Right renal cortex interstitium (tissue), 3 donors: ENCODE measurements at places on chromosomes 1 and 21. TPM values are rescaled to one million over a fixed set of nuclear protein-coding genes. Genes with fewer than 3 reads are reported as not detected.

The CLCNKB gene
- 68.8 TPM for polyA plus RNA-seq

DNA sequence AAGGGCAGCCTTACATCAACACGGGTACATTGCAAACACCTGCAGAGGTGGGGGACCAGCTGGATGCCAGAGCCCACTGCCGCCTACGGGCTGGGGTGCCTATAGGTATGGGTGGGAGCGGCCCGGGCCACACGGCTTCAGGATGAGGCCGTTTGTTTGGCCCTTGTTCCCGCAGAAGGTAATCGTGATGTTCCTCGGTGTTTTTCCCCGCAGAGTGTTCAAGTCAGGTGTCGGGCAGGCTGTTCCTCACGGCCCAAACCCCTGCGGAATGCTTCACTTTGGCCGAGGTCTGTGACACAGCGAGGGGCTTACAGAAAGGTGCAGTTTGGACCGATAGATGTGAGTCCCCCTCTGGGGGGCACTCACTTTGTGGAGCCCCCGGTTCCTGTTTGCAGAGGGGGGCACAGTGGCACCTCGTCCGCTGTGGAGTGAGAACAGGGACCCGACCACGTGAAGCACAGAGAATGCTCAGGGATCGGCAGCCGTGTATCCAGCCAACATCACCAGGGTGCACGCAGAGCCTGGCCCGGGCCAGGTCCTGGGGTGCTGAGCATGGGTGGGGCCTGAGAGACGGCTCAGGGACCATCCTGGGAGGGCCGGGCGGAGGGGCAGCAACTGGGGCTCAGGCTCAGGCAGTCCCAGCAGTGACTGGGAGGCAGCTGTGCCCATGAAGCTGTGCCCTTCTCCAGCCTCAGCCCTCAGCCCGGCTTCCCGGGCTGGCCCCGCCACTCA is 453 bp upstream of the TTLL10 start:
- DNase-seq, result no peak

- DNase-seq, result no peak
These were observed 38.2 kb downstream of the URB2 start for GRCh38 chr1:229664133-229664689.

DNA sequence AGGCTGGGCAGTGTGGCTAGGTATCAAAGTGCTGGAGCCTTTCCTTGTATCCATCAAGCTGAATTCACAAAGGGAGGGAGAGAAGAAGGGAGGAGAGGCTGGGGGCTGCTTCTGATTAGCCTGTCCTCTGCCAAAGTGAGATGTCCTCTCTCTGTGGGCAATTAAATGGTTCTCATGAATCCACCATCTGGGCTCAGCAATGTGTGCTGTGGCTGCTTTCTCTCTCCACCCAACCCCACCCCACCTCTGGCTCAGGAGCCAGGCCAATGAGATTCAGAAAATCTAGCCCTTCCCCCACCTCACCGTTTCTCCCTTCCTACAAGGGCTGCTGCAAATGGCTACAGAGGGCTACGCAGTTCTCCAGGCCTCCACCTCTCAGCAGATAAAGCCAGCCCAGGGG is 154.6 kb downstream of the TENT5C start:
- no peak for DNase-seq

The PLPP3 gene
- 129 TPM for polyA plus RNA-seq

DNA sequence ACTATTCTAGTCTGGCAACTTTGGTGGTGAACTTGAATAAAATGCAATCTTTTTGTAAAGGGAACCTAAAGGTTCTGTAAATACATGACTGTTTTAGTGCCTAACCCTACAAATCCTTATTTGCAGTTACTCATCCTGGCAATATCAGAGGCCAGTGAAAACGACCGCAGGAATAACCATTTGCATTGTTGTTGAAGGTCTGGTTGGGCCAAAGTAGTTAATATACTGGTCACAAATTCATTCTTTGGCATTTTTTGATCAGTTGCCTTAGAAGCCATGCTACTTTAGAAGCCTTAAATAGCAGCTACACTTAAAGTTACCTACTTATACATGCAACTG is 93.7 kb downstream of the AHCTF1 start:
- DNase-seq, result no peak

The F5 gene
- 1.6 TPM for polyA plus RNA-seq

- DNase-seq, result no peak
These were observed 145.6 kb upstream of the NFIA start for GRCh38 chr1:60936591-60937342.

GRCh38 chr1:43836267-43836951 is 97.2 kb upstream of the ARTN start:
- DNase-seq, result peak; percentile 32

GRCh38 chr21:45531393-45532215 is 10.6 kb downstream of the SLC19A1 start:
- DNase-seq, result no peak

The UMODL1 gene
- not detected for polyA plus RNA-seq

The CMPK1 gene
- 85.5 TPM for polyA plus RNA-seq

GRCh38 chr21:42094811-42095210 is 23.7 kb downstream of the UMODL1 start:
- DNase-seq, result no peak

GRCh38 chr1:1782399-1783221 is 4.3 kb upstream of the NADK start:
- no peak for DNase-seq

- no peak for DNase-seq
These were observed 22.6 kb downstream of the TNNT2 start for GRCh38 chr1:201354901-201355295.

The RHEX gene
- 3.4 TPM for polyA plus RNA-seq

DNA sequence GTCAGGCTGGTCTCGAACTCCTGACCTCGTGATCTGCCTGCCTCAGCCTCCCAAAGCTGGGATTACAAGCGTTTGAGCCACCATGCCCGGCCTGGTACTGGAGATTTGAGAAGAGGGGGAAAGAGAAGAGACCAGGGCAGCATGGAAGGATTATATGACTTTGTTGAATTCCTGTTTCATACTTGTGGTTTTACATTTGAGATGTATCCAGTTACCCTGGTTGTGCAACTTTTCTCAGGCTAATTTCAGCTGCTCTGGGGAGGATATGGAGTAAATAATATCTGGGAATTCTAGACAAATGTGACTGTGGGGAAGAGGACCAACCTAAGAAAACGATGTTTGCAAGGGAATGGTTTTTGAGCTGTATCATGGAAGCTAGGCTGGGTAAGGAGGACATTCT is 89.5 kb upstream of the GREM2 start:
- DNase-seq, result no peak

- no peak for DNase-seq
These were observed 2.9 kb upstream of the PRDX6 start for GRCh38 chr1:173474097-173474779.

DNA sequence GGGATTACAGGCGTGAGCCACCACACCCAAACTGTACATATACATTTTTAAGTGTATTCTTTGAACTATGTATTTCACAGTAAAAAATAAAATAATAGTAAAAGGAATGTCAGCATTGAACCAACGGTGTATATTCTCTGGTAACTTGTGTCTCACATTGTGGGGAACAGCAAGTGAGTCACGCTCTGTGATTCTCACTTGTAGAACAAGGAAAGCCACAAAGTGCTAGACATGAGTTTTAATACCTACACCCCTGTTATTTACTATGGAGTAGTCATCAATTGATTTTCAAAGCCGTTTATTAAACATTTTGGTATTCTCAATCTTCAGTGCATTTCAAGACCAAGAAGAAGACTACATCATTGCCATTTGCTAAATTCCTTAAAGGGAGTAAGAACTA is 197.2 kb downstream of the GPATCH2 start:
- no peak for DNase-seq

DNA sequence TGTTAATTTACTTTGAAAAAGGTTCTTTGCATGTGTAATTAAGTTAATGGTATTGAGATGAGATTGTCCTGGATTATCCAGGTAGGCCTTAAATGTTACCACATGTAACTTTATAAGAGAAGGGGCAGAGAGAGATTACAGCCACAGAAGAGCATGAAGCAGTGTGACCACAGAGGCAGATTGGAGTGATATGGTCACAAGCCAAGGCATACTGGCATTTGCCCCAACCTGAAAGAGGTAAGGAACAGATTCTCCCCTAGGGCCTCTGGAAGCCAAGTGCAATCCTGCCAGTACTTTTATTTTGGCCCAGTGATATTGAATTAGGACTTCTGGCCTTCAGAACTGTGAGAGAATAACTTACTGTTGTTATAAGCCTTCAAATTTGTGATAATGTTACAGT is 23.0 kb downstream of the RNF2 start:
- DNase-seq, result no peak

DNA sequence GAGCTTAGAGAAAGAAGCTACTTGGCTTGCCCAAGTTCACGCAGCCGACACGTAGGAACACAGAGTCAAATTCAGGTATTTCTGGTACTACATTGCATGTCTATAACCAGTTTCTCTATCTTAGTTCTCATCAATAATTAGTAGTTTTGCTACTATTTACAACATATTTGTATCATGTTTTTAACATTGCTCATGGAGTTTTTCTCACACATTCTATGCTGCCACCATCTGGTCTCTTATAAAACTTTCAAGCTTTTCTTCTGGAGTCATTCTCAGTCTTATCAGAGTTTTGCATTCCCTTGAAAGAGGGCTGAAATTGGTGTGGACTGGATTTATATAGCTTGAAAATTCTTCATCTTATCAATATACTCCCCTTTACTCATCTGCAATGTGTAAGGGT is 118.8 kb upstream of the PALMD start:
- DNase-seq, result no peak

- no peak for DNase-seq
These were observed 107.6 kb downstream of the ETS2 start for GRCh38 chr21:38913120-38913892.

DNA sequence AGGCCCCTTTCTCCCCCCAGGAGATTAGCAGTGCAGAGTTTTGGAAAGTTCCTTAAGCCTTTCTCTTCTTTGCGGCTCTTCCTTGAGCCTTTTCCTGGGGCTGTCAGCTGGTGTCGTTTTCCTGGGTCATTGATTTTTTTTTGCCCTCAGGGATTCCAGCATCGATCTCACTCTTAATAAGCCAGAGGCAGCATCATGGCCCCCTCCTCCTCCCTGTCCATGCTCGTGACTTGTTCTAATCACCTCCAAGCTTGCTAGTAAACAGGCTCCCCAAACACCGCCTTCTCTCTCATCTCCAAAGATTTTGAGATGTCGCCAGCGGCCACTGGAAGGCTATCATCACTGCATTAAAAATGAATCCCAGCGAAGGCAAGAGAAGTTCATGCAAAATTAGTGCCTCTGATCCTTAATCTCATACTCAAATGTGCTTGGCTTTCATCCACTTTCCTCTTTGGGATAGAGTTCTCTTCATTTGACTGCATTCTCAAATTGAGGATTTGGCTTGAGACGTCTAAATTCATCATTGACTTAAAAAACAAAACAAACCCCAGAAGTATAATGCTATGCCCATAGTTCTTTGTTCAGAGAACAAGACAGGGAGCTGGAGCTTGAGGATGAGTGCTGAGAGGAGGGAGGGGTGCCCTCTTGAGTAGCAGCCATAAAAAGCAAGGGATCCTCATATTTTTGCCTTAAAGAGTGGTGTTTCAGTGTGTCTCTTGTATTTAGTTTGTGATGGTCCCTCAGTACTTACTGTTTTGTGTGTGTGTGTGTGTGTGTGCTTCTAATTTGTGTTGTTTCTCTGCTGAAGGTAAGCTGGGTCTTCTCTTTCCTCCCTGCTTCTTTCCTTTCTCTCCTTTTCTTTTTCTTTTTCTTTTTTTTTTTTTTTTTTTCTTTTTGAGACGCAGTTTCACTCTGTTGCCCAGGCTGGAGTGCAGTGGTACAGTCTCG is 3.2 kb downstream of the EVA1C start:
- no peak for DNase-seq

DNA sequence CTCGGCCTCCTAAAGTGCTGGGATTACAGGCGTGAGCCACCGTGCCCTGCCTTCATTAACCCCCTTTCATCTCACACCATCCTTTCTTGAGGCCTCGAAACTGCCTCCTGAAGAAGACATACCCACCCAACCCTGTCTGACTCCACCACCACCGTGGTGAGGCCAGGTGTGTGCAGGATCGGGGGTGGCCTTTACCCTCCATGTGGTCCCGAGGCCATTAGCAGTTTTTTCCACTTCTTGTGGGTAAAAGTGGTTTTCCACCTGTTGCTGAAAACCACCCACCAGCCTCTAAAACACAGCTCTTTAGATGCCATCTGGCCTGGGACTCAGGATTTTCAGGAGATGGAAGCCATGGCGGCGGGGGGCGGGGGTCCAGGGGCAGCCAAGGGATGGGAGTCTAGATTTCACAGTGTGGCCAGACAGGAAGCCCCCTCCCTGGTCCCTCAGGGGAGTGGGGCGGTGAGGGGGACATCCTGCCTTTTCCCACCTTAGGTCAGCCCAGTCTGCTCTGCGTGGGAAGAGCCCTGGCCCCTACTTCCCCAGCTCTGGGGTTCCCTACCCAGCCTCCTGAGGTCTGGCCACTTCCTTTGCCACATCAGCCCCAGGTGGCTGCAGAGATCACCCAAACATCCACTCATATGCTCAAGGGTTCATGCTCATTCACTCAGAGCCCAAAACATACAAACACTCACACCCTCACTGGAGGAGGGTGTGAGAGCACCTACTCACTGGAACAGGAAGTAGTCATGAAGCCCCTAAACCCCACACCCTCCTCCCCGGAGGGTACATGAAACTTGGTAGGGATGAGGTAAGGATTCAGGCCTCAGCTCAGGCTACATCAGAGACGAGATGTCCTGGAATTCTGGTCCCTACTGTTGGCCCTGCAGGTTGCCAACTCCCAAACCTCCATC is 2.3 kb downstream of the FGR start:
- no peak for DNase-seq

GRCh38 chr1:116667078-116667574 is 407 bp downstream of the IGSF3 start:
- DNase-seq, result no peak

DNA sequence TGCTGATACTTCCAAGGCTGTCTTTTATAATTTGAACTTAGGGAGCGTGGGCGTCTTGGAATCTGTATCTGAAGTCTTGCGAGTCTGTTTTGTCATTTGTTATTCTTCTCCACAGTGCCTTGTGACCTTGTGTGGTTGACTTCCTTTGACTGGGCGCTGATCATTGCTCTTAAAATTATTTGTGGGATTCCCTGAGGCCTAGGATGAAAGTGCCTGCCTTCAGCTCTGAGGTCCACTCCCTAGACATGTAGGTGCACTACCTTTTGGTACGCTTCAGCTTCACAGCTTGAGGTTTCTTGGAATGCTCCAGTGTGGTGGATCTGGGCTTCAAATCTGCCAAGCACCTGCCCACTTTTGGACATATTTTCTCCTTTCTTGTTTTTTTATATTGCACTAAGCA is 50.2 kb upstream of the IGSF5 start:
- DNase-seq, result no peak

GRCh38 chr1:101144671-101145448 is 92.0 kb upstream of the S1PR1 start:
- DNase-seq, result no peak
